Activated naive CD4-positive, alpha-beta T cell treated with anti-CD3 and anti-CD28 coated beads, Interleukin-2, amount 50 U/mL, for 72 hours (primary cell): ENCODE measurements at places on chromosomes 5 and 9. TPM values are rescaled to one million over a fixed set of nuclear protein-coding genes. Genes with fewer than 3 reads are reported as not detected.

Gene CCDC183
- 0.18 TPM for total RNA-seq

Gene FOXB2
- not detected for total RNA-seq

Gene FBP1
- 1.2 TPM for total RNA-seq

Gene GMCL2
- total RNA-seq: not detected

Gene CARTPT
- total RNA-seq: not detected

DNA sequence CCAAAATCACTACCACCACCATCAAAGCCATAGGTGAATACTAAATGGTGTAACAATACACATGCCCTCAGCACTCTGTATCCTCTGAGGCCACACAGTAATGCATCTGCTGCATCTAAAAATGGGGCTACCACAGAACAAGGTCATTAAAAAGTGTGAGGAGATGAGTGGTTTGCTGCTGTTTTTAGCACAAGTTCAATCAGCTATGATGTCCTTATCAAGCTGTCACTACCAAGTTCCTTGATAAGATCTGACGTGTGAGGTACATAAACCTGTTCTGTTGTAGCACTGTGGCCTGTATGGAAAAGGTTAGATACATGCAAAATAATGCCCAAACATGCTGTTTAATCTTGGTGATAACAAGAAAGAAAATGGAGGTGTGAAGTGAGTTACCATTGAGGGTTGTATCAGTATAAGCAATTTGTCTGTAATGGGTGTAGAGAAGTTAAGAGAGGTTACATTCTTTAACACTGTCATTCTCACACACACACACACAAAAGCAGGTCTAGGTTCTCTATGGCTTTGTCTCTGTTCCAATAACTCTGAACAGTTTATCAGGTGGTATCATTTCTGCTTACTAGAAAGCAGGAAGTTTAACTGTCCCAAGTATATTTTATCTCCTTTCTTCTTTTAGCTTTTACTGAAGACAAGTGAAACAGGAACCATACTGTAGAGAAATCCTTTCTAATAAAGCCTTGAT is 252.9 kb downstream of the CWC27 start:
- DNase-seq: no peak

DNA sequence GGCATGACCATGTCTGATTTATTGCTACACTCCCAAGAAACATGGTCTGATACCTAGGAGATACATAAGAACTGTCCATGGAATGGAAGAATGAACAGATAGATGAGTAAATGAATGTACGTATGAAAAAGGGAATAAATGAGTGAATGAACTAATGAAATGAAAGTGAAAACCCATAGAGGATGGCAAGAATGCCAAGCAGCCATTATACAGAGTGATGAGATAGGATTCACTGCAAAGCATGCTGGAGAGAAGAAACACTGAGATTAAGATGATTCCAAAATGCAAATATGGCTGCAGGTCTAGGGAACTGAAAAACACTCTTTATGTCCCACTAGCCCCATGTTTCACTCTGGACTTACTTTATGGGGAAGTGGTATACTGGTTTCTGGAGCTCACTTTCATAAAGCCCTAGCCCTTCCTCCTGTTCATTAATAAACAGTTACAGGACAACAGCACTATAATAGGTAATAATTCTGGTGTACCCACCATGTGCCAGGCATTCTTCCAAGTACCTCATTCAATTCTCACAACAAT is 170.3 kb upstream of the RAD23B start:
- DNase-seq: no peak

- DNase-seq: no peak
Observed at GRCh38 chr9:105711867-105712266, 17.5 kb downstream of the TMEM38B start.

DNA sequence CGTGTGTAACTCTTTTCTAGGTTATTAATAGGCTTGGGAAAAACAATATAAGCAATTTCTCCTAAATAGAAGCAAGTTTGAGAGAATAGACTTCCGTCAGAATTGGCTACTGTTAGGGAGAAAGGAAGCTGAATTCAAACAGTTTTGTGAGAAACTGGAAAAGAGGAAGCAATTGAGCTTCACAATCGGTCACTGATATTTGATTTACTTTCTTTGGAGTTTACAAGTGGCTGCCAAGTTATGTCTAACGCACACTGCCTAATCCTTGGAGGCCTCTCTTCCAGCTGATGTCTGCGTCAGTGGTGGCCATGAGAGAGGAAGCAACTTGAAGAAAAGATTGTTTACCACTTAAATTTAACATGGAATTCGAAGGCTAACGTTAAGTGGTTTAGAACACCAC is 319.5 kb downstream of the ADGRV1 start:
- DNase-seq: no peak

DNA sequence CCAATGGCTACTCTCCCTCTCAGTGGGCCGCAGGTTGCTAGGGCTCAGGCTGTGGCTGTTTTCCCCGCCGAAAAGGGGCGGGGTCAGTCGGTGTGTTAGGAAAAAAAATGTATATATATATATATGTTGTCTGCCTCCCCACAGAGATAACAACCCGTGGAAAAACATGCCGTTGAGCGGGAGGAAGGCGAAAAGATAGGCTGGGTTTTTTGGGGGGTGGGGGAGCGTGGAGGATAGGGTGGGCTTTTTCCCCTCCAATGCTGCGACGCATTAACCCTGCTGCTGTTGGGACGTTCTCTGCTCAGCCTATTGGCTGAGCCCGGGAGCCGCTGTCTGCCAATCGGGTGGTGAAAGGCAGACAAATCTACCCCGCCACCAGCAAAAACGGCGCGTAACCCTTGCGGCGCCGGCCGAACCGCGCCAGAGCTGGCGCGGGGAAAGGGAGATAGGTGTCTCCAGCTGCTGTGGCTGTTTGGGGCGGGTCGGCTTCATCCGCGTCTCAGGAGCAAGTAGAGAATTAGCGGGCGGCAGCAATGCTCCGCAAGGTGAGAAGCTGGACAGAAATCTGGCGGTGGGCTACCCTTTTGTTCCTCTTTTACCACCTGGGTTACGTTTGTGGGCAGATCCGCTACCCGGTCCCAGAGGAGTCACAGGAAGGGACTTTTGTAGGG is at the start of gene PCDHGC4:
PCDHGC4 (plus strand) TSS at position 390 of the 671 bp plus-strand sequence; CDS start at position 534, 144 bp downstream.
- DNase-seq: no peak

- DNase-seq: no peak
Observed at GRCh38 chr5:34959323-34959722, 30.0 kb downstream of the DNAJC21 start.

- DNase-seq: no peak
Observed at GRCh38 chr5:34439601-34440000, 216.5 kb upstream of the RAI14 start.

GRCh38 chr5:79756076-79756475 is 66.4 kb downstream of the CMYA5 start:
- no peak for DNase-seq

GRCh38 chr5:128253880-128254279 is 170.3 kb downstream of the SLC12A2 start:
- DNase-seq: no peak

GRCh38 chr5:134565791-134566740 is 40.6 kb downstream of the JADE2 start:
- no peak for DNase-seq
